ENCODE measurements at places on chromosomes 16 and 17. TPM values are rescaled to one million over a fixed set of nuclear protein-coding genes. Genes with fewer than 3 reads are reported as not detected.

DNA sequence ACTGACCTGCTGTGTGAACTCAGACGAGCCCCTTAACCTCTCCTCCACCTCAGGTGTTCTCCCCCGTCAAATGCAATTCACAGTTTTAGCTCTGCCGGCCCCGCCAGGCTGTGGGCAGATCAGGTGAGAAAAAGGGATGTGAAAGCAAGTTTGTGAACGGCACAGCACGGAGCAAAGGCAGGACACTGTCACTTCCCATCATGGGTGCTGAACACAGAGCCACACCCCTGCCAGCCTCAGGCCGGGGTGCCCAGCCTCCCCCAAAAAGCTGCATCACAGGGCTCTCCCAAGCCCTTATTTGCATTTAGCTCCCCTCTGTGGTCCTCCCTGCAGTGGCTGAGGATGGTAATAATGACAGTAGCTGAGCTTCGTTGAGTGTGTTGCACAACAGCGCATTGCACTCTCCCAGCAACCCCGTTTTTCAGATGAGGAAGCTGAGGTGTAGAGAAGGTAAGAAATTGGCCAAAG, 88.8 kb upstream of the TNRC6C start:
- DNase-seq: no peak
- peaks cover 5% of the 10 kb centered on the region for H3K4me1 ChIP-seq
- no peak overlapping the region for H3K4me3 ChIP-seq

DNA sequence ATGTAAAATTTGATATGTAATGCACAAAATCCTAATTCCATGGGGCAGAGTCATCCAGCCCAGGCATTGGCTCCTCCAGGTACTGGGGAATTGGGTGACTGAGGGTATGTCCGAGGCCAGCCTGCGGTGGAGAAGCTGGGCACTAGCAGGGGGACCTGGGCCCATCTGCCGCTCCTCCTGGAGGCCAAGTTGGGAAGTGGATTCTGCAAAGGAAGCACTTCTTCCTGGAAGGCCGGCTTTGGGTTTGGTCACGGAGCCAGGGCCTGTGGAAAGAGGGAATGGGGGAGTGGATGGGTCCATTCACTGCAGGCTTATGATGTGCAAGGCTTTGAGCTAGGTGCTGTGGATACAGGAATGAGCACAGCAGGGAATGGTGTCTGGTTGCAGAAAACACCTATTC, 85.8 kb downstream of the GNAO1 start:
- no peak for DNase-seq
- H3K4me1 ChIP-seq: no peaks in the 10 kb centered on the region
- H3K4me3 ChIP-seq: no peak overlapping the region
- no peaks in the 10 kb centered on the region for H3K36me3 ChIP-seq
- H3K27ac ChIP-seq: no peak overlapping the region

DNA sequence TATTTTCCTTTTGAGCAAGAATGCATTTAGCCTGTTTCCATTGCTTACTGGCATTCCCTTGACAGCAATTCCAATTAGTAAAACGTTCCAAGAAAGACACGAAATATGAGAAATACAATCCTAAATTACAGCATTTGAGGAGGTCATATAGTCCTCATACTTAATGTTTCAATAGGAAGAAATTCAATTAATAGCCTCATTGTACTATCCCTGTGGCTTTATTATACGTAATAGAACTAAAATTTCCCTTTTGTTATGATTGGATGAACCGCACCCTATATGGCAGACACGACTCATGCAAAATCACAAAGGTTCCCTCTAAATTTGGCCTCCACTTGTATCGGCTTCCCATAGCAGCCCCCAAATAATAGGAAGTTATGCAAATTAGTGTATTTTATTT, 291.7 kb downstream of the CEP112 start:
- no peak for DNase-seq
- no peak overlapping the region for H3K27ac ChIP-seq
- no peaks in the 10 kb centered on the region for H3K4me1 ChIP-seq
- no peaks in the 10 kb centered on the region for H3K36me3 ChIP-seq
- H3K27me3 ChIP-seq: no peaks in the 10 kb centered on the region

DNA sequence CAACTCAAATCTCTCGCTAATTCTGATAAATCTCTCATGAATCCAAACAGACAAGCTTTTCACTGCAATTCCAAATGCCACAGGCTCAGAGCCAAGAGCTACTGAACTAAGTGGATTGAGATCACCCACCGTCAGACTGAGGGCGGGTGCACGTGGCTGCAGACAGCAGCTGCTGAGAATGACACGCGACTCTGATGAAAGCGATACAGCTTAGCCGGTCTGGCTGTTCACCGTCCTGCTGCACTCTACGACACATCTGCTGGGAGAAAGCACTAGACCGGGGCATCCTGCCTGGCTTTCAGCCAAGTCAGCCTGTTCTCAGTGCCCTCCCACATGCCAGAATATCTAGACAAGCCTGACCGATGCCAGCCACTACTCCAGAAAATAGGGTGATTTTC, 42.6 kb downstream of the KLHDC4 start:
- H3K36me3 ChIP-seq: peaks cover 15% of the 10 kb centered on the region
- no peak overlapping the region for H3K4me3 ChIP-seq
- H3K27ac ChIP-seq: no peak overlapping the region
- H3K4me1 ChIP-seq: no peaks in the 10 kb centered on the region

GRCh38 chr17:54235571-54235970, 412.8 kb downstream of the KIF2B start:
- no peaks in the 10 kb centered on the region for H3K4me1 ChIP-seq
- H3K4me3 ChIP-seq: no peak overlapping the region
- no peak overlapping the region for H3K27ac ChIP-seq
- no peaks in the 10 kb centered on the region for H3K36me3 ChIP-seq

DNA sequence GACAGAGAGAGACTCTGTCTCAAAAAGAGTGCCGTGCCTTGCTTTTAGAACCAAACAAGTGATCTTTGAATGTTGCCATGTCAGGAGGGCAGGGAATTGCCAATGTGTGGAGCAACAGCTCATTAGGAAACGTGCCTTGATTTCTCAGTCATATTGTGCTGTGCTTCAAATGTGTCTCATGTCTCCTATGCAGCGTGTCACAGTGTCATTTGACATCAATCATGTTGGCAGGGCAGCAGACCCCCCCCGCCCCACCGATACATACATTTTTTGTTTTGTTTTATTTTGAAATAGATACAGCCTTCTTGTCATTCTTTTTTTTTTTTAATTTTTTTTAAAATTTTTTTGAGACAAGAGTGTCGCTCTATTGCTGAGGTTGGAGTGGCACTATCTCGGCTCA, 22.1 kb downstream of the MRC2 start:
- DNase-seq: no peak
- H3K36me3 ChIP-seq: no peaks in the 10 kb centered on the region
- no peaks in the 10 kb centered on the region for H3K27me3 ChIP-seq
- peak overlapping the region; percentile 75 for H3K27ac ChIP-seq
- peaks cover 14% of the 10 kb centered on the region for H3K4me1 ChIP-seq

- no peaks in the 10 kb centered on the region for H3K36me3 ChIP-seq
- H3K27ac ChIP-seq: no peak overlapping the region
- no peaks in the 10 kb centered on the region for H3K4me1 ChIP-seq
- no peaks in the 10 kb centered on the region for H3K27me3 ChIP-seq
- no peak for DNase-seq
Measured at GRCh38 chr16:13437413-13437795, 482.6 kb upstream of the ERCC4 start.

- no peaks in the 10 kb centered on the region for H3K4me1 ChIP-seq
- no peak for DNase-seq
- H3K36me3 ChIP-seq: no peaks in the 10 kb centered on the region
- no peak overlapping the region for H3K4me3 ChIP-seq
- H3K27me3 ChIP-seq: no peaks in the 10 kb centered on the region
Measured at GRCh38 chr17:78766225-78766624, 15.8 kb downstream of the CYTH1 start.

DNA sequence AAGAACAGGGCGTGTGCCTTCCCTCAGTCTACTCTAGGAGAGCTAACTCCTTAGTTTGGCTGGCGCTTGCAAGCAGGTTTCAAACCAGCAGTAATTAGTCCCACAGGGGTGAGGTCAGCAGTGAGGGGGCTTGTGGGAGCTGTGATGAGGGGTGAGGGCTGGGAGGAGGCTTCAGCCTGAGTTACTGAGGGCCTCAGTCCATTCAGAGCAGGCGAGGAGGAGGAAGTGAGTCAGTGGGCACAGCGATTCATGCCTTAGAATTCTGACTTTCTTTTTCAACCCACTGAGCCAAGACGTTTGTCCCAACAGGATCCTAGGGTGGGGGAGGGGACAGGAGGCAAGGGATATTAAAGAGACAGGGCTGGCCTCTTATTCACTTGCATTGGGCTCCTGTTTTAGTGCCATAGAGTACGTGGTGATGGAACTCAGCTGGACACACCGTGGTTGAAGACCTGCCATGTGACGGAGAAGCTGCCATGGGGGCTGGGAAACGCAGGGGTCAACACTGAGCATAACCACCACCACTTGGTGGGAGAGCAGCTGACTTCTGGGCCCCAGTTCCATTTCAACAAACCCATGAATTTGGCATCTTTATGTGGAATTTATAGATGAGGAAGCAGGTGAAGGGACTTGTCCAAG, 8.3 kb upstream of the ITGA3 start:
- no peaks in the 10 kb centered on the region for H3K36me3 ChIP-seq
- no peak overlapping the region for H3K4me3 ChIP-seq
- H3K27me3 ChIP-seq: no peaks in the 10 kb centered on the region
- H3K4me1 ChIP-seq: no peaks in the 10 kb centered on the region
- no peak for DNase-seq

DNA sequence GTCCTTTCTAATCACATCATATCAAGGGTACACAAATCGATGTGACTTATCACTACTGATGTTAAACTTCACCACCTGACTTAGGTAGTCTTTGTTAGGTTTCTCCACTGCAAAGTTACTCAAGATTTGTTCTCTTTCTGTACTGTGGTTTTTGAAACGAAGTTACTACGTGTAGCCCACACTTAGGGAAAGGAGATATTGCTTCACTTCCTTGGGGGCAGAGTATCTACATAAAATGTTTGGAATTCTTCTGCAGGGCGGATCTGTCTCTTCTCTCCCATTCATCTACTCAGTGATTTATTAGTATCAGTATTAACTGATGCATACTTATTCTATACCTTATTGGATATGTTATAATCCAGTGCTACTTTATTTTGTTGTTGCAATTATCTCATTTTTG, 403.6 kb upstream of the MON1B start:
- H3K4me1 ChIP-seq: no peaks in the 10 kb centered on the region
- H3K36me3 ChIP-seq: no peaks in the 10 kb centered on the region
- H3K4me3 ChIP-seq: no peak overlapping the region
- no peak overlapping the region for H3K27ac ChIP-seq
- no peak for DNase-seq

DNA sequence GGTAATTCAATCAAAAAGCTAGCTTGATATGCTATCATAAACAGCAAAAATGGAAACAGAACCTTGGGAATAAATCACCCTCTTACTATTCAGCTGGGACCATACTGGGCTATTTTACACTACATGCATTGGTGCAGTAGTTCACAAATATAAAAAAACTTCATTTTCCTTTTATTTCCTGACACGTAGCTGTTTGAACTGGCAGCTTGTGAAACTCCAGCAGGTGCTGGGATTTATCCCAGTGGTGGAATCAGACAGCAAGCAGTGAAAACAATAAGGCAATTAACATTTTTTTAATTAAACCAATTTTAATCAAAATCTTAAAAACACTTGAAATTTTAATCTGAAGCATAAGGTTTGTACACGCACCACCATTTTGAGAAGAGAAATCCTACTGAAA, 240.4 kb upstream of the IRX5 start:
- H3K4me1 ChIP-seq: no peaks in the 10 kb centered on the region
- H3K4me3 ChIP-seq: no peak overlapping the region
- DNase-seq: no peak
- H3K27me3 ChIP-seq: no peaks in the 10 kb centered on the region
- H3K36me3 ChIP-seq: no peaks in the 10 kb centered on the region
- H3K27ac ChIP-seq: no peak overlapping the region

Gene SCNN1B
- 16.1 TPM for total RNA-seq

Gene P2RX1
- total RNA-seq: not detected

Gene TMEM238L
- total RNA-seq: not detected

Gene NAGS
- total RNA-seq: 48.2 TPM

Gene DCTN5
- 16.7 TPM for total RNA-seq

Gene ATP2A1
- total RNA-seq: not detected

Measured in ascending aorta (tissue), 2 donors.